ENCODE measurements at places on chromosomes 4 and X.

DNA sequence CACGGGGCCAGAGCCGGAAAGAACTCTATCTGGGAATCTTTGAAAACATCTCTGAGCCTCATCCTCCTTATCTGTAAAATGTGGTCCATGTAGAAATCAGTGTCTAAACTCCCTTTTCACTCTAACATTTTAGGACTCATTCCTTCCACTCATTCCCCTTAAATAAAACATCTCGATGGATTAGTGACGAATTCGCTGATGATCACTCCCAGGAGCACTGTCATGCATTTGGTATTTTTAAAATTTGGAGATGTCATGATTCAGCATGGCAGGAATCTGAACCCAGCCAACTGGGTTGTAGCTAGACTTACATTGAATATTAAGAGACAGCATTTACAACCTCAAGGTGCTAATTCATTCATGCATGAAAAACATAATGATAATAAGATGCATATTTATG, 88.1 kb downstream of the SPANXN3 start:
- ATAC-seq, result no peak

- ATAC-seq, result no peak
These were observed 229.6 kb downstream of the PRDM5 start for GRCh38 chr4:120692964-120693363.

- ATAC-seq, result no peak
These were observed 20.4 kb upstream of the ADD1 start for GRCh38 chr4:2823301-2823670.

DNA sequence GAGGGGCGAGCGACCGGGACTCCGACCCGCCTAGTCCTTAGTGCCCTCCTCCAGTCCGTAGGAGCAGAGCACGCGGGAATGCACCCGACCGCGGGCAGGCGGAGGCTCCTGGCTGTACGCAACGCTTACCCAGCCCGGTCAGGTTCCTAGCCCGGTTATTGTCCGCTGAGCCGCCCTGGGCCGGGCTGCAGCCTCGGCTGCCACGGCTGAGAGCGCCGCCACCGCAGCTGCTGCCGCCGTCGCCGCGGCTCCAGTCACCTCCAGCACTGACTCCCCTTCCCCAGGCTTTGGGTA, at the start of gene AMER1:
Gene AMER1, minus strand, starts transcription at position 268 of the 294 bp plus-strand sequence. CDS start 12,422 bp downstream, outside the sequence.
- ATAC-seq, result peak; percentile 69

DNA sequence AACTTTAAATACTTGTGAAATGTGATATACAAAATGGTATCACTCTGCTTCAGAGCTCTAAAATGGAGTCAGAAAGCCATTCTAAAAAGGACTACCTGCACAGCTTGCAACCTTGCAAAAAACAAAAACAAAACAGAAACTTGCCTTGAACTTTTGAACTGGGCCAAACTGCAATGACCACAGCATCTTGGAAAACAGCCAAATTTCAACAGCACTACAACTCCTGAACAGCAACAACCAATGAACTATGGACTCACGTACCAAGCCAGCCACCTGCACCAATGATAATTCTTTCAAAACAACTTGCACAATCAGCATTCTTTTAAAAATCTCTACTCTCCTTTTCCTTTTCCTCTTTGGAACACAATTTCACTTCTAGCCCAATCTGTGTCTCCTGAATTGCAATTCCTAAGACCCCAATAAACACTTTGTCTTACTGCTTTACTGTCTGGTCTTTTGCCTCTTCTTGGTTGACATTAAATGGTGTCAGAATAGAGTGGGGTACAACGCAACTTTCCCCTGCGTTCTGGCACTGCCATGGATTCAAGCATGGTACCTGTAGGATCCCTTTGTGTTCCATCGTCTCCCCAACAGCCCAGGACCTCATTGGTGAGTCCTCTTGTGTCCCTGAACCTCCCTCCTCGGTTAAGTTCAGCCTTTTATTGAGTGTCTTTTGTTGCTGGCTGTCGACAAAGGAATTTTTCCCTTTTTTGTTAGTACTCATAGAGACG, 35.7 kb upstream of the FMR1 start:
- no peak for ATAC-seq

- ATAC-seq, result no peak
These were observed 11.4 kb downstream of the RNF175 start for GRCh38 chr4:153748378-153748777.

GRCh38 chrX:43627669-43628068, 28.4 kb upstream of the MAOA start:
- no peak for ATAC-seq

DNA sequence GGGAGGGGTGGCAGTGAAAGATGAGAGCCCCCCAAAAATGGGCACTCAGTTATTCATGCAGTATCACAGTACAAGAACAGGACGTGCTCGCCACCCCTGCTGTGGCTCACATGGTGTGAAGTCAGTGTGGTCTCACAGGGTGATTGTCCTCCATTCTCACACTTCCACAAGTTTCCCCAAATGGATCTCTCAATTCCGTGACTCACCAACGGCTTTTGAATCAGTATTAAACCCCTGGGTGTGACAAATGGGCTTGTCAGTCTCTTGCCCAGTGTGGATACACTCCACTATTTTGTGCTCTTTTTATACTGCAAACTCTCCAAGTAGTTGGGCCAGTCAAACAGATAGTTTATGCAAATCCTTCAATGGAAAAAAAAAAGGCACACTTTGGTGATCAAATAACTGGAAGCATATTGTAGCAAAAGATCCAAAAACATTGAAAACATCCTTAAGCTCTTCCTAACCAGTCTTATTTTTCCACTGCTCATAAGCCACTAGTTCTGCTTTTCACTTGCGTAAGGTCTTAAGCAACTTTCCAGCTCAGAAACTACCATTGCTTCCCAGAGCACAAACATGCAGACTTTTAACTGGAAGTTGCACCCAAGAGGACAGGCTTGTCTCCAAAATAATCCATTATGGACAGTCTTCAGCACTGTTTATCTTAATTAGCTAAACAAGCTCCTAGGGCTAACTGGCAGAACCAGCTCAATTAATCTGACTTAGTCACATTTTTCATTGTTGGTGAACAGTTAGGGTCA, 365.7 kb downstream of the PPP3CA start:
- no peak for ATAC-seq

DNA sequence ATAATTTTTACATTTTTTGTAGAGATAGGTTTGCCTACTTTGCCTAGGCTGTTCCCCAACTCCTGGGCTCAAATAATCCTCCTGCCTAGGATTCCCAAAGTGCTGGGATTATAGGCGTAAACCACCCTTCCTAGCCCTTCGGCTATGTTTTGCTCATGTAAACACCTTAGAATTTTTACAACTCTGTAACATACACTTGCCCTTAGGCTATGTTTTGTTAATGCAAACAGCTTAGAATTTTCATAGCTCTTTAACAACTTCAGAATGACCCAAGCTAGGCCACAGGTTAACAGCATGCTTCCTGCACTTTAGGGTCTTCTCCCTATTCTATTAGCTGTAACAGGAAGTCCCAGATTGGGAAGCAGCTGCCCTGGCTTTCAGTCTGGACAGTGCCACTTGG, 24.2 kb downstream of the KLHL15 start:
- no peak for ATAC-seq

- no peak for ATAC-seq
These were observed 5.5 kb upstream of the IRAK1 start for GRCh38 chrX:154025230-154025629.

GRCh38 chr4:163922302-163922701, 427.8 kb downstream of the TMA16 start:
- no peak for ATAC-seq

DNA sequence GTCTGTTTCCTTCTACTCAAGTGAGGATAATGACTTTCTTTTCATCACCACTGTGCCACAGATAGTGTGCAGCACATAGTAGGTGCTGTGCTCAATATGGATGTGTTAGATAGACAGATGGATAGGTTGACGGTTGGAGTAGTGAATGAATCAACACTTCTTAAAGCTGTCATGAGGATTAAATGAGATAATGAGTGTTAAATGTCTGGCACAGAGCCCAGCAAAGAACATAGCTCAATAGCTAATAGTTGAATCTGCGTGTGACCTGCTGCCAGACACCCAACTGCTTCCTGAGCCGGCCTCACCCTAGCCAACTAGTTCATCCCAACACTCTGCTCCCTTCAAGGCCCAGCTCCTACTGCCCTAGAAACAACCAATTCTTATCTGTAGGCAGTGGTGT, 67.7 kb upstream of the PJA1 start:
- no peak for ATAC-seq

- ATAC-seq, result no peak
These were observed 71.3 kb downstream of the CLCN5 start for GRCh38 chrX:49993661-49994060.

DNA sequence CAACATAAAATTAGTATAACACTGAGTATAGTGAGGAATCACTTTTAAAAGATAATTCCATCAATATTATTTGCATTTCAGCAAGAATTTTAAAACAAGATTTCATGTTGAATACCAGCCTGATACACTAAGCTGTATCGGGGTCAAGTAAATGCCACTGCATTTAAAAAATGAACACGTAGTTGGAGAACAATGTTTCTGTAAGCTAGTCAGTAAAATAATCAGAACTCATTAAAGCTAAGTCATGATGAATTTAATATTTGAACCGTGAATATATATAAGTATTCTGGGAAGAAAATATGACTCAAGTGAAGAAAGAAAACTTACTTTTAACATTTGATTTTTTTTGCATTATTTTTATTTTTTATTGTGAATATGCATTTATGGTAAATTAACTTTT, 611.0 kb upstream of the PABPC4L start:
- no peak for ATAC-seq

DNA sequence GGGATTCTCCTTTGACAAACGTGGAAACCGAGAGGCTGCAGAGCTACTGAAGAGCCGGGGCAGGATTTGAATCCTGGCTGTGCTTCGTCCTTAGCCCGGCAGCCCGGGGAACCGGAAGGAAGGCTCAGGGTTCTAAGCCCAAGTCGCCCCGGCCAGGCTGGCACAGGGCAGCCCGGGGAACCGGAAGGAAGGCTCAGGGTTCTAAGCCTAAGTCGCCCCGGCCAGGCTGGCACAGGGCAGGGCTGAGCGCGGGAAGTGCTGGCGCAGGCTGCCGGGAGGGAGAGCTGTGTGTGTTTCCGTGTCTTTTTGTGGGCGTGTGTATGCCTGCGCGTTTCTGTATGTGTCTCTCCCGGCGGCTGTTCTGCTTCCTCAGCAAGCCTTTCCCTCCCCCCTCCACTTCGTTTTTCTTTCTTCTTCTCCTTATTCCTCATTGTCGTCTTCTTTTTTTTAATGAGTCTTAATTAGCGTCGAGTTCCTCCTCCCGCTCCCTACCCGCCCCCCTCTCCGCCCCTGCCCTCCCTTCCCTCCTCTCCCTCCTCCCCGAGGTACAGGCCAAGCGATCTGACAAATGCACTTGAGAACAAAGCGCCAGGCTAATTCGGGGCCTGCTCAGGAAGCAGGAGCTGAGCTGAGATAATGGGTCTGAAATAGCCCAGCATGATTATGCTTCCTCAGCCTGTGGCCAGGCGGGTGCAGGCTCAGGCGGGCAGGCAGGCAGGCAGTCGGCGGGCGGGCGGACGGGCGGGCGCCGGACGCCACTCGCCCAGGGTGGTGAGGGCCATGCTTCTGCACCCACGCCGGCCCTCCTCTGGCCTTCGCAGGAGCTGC, 65.9 kb downstream of the EFNB1 start:
- ATAC-seq, result peak; percentile 31

DNA sequence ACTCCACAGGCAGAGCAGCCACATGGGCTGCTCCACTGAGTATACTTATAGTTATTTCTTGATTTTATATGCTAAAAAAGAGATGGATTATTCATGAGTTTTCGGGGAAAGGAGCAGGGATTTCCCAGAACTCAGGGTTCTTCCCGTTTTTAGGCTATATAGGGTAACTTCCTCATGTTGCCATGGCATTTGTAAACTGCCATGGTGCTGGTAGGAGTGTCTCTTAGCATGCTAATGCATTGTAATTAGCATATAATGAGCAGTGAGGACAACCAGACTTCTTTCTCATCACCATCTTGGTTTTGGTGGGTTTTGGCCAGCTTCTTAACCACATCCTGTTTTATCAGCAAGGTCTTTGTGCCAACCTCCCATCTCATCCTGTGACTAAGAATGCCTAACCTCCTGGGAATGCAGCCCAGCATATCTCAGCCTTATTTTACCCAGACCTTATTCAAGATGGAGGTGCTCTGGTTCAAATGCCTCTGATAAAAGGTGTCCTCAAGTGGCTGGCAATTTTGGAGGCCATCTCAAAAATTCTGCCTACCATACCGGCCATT, 213.0 kb upstream of the VEGFC start:
- no peak for ATAC-seq

GRCh38 chr4:96708766-96709165, 868.9 kb downstream of the PDHA2 start:
- no peak for ATAC-seq

GRCh38 chrX:103716962-103717361, 6.3 kb downstream of the TMEM31 start:
- ATAC-seq, result no peak

- no peak for ATAC-seq
These were observed 6.7 kb downstream of the ELF4 start for GRCh38 chrX:130103605-130104004.

GRCh38 chrX:16445166-16445752, 204.7 kb upstream of the S100G start:
- ATAC-seq, result peak; percentile 54

DNA sequence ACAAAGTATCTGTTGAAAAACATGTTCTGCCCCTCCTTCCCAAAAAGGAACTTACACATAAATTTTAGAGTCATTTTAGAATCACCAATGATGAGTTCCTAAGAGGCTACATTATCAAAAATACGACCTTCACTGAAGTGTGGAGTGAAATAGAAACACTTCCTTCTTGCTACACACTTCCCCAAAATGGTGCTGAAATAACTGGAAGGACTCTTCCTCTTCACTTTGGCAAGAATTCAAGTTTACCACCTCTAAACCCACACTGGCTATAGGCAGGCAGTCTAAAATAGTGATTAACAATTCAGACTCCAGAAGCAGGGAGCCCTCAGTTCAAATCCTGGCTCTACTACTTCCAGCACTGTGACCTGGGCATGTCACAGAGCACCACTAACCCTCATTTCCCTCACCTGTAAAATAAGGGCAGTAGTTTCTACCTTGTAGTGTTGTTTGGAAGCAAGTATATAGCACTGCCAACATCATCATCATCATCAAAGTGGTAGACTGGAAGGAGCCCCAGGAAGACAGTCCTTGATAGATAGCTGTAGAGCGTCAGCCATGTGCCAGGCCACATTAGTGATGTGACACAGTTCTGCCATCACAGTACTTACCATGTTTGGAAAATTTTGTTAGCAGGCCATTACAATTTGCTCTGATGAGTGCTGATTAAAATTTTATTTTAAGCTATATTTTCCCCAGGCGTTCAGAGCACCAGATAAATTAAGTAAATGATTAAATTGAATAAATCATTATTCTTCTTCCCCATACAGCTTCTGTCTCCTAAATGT, 103.3 kb downstream of the PARM1 start:
- peak; percentile 61 for ATAC-seq

- ATAC-seq, result peak; percentile 49
These were observed 482 bp downstream of the GSTCD start for GRCh38 chr4:105709081-105709450.
